Kasumi-1 (cell line): ENCODE measurements at places on chromosomes 2 and 18.

- no peak for DNase-seq
Observed at GRCh38 chr2:127154396-127154795, 47.4 kb upstream of the BIN1 start.

DNA sequence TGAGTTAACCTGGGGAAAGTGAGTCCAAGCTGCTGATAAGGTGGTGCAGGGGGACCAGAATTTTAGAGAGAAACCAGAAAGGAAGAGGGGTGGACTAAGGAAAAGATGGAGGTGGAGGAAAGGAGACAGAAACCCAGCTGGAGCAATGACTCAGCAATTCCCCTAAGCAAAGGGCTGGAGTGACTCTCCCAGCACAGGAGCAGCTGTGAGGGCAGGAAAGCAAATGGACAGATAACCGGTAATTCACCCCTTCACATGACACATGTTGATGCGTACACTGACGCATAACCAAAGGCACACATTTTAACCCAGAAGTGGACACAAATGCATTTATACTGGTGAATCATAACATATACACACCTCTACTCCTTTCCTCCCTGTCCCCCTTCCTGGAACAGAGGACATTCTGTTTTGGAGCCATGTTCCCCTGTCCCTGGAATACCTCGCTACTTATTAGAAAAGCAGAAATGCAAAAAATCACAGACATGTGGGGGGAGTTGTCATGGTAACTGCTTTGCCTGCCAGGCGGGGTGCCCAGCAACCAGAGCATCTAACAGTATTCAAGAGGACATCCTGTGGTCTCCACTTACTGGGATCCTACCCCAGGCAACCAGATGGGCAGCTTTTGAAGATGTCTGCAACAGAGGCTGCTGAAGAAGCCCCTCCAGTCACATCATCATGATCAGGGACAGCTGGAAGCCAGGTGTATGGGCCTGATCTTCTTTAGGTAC, 4.7 kb downstream of the CDK5R2 start:
- no peak for DNase-seq

GRCh38 chr2:223576873-223577272, 25.3 kb downstream of the SCG2 start:
- no peak for DNase-seq

DNA sequence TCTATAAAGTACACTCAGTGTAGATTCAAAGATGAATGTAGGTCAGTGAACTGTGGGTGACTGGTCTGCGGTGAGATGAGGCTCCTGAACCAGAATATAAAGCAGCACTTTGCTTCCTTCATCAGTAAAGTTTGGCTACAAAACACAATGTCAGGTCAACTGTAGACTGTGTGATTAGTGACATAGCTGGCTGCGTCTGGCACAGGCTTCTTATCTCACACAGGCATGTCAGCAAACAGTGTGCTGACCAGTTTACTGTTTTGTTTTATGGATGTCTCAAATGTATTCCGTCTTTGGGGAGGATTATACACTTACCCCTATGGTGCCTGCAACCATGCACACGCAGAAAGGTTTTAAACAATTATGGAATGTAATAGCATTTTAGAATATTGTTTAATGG, 87.1 kb downstream of the ZNF236 start:
- no peak for DNase-seq

DNA sequence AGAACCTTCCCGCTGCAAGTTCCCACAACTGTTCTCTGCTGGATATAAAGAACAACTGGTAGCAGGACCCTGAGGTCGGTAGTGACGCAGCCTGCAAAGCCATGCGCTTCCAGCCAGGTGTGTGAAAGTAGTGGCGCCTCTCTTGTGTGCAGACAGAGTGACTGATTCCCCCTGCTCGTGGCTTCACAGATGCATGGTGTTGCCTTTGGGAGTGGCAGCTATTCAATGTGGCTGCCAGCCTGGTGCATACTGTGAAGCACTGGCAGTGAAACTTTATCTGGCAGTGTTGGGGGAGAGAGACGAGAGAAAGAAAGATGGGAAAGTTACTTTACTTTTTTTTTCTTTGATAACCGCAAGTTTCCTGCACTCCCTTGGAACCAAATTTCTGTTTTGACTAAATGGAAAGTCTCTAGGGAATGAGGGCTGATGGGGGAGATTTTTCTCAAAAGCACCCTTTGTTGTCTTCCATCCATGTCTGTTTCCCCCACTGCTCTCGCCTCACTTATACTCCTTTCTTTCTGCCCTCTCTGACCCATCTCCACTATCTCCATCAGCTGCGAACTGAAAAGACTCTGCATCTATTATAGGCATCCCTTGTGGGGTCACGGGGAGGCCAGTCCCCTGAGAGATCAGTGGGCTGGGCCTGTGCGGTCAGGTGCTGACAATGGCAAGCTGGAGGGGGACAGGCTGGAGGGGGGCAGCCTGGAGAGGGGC, 90.0 kb upstream of the TNP1 start:
- DNase-seq = no peak

DNA sequence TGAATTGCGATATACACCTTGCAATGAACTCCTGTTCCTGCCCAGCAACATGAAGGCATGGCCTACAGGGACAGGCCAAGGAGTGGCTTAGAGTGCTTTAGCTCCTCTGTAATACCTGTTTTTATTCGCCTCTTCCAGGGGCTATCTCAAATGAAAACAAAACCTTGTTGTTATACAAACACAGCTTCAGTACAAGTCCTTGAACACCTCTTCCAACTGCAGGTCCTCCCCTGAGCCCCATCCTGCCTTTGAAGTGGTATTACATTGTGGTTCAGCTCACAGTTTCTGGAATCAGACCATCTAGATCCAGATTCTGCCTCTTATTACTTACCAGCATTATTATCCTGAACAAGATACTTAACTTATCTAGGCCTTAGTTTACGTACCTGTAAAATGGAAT, 83.0 kb upstream of the HNRNPA3 start:
- DNase-seq = no peak

GRCh38 chr2:21372654-21373053, 248.9 kb downstream of the TDRD15 start:
- DNase-seq = peak; percentile 1

DNA sequence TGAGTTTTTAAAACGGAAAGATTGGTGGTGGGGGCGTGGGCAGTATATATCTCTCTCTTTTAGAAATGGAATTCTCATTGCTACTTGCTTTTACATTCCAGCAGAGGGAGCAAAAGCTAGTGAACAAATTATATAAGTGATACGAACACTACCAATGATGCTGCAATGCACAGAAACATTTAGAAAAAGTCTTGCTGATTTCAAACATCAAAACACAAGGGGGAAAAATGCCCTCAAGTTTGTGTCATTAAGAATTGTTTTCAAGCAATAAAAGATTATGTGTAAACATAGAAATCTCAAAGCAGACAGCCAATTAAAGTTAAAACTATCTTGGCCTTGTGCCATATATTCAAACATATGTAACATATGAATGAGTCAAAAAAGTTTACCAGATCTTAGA, 296.3 kb upstream of the KCNJ3 start:
- DNase-seq = peak; percentile 91

DNA sequence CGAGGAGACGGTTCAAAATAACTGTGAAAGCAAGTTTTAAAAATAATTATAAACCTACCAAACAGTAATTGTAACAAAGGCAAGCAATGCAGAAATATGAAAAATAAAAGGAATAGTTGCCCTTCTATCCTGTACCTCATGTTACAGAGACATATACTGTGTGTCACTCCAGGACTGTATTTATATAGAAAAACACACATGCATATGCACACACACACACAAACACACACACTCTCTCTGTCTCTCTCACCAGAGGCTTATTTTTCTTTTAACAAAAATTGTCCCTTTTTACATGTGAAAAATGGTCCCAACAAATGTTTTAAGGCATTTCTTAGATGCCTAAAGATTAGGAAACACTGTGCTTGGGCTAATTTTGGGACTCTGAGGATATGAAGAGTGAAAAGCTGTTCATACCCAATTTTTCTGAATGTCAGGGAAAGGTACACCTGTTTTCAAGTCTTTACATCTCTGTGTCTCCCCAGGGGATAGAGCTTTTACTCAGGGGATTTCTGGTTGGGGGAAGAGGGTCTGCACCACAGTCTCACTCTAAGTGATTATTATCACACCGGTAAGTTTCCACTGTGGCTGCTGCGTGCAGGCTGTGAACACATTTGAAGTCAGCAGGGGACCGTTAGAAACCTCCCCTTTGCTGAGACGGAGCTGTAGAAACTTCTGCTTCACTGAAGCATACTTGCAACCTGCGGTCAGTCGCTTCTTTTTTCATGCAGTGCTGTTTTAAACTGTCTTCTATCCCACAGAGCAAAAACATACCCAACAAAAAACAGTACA, 51.4 kb upstream of the SPAG16 start:
- peak; percentile 40 for DNase-seq

GRCh38 chr2:46308081-46308480, 10.9 kb downstream of the EPAS1 start:
- no peak for DNase-seq

GRCh38 chr2:37585295-37585908, 86.0 kb downstream of the CDC42EP3 start:
- no peak for DNase-seq

- no peak for DNase-seq
Observed at GRCh38 chr2:212845941-212846340, 305.5 kb downstream of the IKZF2 start.

- no peak for DNase-seq
Observed at GRCh38 chr2:153101187-153101586, 377.4 kb downstream of the RPRM start.

- no peak for DNase-seq
Observed at GRCh38 chr2:238081561-238081960, 18.6 kb upstream of the ESPNL start.

- DNase-seq = no peak
Observed at GRCh38 chr2:157902692-157903091, 26.6 kb upstream of the ACVR1 start.

DNA sequence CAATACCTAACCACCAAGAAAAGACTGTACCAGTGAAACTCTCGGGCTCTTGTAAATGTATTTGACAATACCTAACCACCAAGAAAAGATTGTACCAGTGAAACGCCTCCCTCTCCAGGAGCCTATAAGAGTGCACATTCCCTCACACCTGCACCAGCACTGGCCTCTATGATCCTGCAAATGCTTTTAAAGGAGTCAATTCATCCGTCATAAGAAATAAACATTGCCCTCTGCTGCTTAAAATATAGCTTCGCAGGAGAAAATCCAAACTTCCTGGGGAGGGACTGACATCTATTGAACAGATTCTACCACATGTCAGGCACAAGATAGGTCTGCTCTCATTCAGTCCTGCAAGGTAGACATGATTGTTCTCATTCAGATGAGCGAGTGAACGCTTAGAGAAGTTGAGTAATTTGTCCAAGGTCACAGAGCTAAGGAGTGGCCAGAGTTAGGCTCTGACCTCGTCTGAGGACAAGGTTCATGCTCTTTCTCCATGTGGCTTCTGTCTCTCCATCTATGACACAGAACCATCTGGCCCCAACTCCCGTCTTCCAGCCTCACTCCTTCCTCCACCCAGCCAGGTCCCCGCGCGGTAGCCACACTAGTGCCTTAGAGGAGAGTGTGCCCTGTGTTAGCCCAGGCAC, 38.7 kb downstream of the MCFD2 start:
- peak; percentile 84 for DNase-seq

DNA sequence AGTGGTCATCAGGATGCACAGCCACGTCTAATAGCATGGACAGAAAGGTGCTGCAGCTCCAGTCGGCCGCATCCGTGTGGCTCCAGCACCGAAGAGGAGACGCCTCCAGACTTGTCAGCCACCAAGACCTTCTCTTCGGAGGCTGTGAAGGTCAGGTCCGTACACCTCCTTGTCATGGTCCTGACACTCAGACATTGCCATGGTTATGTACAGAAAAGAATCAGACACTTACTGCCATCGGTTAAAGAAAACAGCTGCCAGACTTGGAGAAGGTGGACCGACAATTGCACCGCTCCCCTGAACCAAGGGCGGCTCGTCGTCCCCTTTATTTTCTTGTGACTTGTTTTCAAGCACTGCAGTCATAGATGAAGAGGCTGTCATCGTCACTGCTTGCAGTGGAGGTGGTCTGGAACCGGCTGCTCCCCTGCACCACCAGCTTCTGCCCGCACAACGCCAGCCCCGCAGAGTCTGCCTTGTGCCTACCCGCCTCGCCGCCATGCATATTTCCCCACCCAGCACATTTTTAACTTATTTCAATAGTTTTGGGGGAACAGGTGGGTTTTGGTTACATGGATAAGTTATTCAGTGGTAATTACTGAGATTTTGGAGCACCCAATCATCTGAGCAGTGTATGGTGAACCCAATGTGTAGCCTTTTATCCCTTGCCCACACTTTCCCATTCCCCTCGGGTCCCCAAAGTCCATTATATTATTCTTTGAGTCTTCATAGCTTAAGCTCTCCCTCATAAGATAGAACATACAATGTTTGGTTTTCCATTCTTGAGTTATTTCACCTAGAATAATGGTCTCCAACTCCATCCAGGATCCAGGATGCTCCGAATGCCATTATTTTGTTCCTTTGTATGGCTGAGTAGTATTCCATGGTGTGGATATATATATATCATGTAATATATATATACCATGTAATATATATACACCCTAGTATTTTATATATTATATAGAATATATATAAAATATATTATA, 18.1 kb downstream of the FBXO48 start:
- DNase-seq = no peak

GRCh38 chr2:74551942-74552913, 1.5 kb downstream of the LOXL3 start:
- DNase-seq = no peak

- no peak for DNase-seq
Observed at GRCh38 chr2:63681896-63682295, 93.1 kb downstream of the MDH1 start.

DNA sequence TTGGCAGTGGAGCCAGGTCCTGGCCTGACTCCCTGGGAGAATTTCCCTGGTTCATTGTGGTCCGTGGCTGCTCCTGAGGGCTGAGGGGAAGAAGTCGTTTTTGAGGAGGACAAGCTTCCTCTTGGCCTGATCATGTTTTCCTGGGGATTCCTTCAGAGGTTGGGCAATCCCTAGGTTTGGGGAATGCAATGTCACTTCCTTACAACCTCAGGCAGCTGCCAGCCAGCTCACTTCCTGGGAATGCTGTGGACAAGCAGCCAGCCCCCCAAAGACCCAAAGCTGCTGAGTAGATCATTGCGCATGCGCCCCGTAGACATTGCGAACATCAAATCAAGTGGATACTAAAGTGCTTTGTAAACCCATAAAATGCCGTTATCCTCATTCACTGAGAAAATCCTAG, 7.7 kb upstream of the DNMT3A start:
- DNase-seq = no peak

DNA sequence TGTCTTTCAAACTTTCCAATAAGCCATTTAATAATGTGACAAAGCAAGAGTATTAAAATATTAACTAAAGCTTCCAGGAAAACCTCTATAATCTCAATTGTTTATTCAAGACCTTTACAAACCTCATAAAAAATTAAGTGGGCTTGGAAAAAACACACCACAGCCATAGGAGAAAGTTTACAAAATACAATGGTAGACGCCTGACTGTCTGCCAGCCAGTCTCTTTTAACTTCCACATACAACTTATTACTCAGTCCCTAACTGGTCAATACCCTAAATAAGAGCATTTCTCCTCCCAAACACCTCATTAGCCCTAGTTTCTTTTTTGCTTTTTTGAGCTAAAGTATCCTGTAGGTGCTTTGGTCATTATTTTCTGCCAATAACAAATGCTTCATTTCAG, 247.4 kb upstream of the CYP26B1 start:
- no peak for DNase-seq

GRCh38 chr2:44010266-44010665, 14.5 kb upstream of the LRPPRC start:
- DNase-seq = no peak
